ENCODE measurements at places on chromosomes 3 and 15. TPM values are rescaled to one million over a fixed set of nuclear protein-coding genes. Genes with fewer than 3 reads are reported as not detected.

DNA sequence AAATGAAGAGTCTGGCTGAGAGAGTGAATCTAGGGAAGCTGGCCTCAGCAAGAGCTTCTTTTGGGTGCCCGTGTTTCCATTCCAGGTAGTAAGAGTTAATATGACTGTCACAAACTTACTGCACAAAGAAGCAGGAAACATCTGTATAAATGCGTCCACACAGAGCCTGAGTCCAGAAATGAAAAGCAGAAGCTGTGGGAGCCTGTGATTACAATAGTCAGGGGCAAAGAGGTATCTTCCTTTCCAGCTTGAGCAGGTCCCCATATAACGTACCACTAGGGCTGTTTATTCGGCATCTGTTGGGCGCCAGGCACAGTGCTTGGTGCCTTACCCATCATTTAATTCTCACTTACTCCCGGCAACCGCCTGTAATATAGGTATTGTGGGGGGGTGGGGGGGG is 40.5 kb upstream of the B3GNT5 start:
- no peak for DNase-seq

The QARS1 gene
- total RNA-seq: 232 TPM

The GRAMD1C gene
- 1.1 TPM for total RNA-seq

GRCh38 chr3:128484404-128485281 is 8.4 kb downstream of the GATA2 start:
- no peak for DNase-seq

The CISH gene
- 0.26 TPM for total RNA-seq

DNA sequence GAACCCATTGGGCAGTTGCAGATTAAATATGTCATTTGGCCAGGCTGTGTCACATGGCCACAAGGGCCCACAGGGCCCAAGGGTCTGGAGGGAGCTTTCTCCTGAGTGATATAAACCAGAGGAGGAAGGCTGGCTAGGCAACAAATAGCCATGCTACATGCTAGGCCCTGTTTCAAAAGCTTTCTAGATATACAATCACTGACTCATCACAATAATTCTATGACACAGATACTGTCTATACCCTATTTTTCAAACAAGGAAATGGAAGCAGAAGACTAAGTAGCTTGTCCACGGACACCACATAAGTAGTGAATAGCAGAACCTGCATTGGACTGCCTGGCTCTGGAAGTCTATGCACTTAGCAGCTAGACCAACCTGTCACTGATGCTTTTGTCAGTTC is 625.4 kb downstream of the NTRK3 start:
- DNase-seq: no peak

GRCh38 chr3:196677931-196678330 is 34.1 kb downstream of the CEP19 start:
- no peak for DNase-seq

The RGMA gene
- total RNA-seq: 0.53 TPM

DNA sequence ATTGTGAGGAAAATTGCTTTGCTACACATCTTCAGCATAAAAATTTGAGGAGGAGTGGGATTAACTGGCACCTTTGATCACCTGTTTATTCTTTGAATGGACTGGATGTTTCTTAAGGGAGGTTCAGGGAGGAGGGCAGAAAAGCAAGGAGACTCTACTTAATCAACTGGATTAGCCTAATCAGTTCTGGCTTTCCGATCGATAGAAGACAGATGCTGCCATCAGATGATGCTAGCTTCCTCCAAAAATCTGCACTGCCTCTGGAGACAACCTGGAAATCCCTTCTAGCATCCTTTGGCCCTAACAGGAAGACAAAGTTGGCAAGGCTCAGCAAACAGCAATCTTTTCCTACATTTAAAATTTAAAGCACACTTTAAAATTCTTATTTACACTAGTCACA is 197.8 kb downstream of the EBLN2 start:
- no peak for DNase-seq
